Cerebellar nuclear complex (tissue), 1 donor: ENCODE measurements at places on chromosomes 2 and 18.

GRCh38 chr2:21361384-21361783 lies 237.6 kb downstream of the TDRD15 start:
- no peak for DNase-seq

DNA sequence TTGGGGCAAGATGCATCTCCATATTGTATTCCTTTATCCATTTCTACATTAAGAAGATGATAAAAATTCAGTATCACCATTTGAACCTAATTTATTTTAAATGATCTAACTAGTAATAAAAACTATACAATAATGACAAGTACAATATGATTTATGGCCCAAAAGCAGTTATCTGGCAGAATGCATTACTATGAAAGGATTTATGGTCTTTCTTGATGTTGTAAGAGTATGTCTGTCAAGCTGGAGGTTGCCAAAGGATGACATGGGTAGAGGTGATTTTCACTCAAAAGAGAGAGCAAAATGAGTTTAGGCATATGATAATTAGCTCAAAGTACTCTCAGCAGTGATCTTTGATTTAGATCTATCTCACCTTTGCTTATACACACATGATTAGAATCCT lies 54.2 kb upstream of the MAP2 start:
- no peak for DNase-seq

DNA sequence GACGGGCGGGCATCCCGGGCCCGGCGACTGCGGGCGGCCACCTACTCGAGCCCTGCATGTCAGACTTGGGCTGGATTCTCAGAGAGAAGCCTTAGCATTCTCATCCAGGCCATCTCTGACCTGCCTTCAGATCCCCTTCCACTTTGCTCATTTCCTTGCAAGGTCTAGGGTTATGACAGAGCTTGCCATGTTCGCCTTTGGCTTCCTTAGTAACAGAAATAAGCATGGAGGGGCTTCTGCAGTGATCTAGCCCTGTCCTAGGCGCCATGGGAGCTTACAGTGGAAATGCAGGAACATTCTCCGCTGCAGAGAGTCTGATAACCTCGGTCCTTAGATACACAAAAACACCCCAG lies 632 bp upstream of the ACVR1 start:
- no peak for DNase-seq

DNA sequence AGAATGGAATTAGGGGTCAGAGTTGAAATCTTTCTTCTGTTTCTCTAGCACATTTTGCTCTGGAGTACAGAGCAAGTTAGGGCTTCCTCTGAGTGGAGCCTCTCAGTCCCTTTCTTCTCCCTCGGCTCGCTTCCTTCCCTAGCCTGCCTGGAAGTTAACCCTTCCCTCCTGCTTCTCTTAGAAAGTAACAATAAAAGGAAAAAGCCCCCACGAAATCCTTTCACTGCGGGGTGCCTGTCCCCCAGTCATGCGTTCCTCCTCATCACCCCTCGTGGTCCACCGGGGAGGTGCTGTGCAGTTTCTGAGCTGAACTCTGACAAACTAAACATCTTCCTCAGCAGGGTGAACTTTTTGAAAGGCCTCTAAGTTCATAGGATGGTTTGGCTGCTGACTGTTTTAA lies 2.0 kb downstream of the IGFBP2 start:
- DNase-seq = no peak

DNA sequence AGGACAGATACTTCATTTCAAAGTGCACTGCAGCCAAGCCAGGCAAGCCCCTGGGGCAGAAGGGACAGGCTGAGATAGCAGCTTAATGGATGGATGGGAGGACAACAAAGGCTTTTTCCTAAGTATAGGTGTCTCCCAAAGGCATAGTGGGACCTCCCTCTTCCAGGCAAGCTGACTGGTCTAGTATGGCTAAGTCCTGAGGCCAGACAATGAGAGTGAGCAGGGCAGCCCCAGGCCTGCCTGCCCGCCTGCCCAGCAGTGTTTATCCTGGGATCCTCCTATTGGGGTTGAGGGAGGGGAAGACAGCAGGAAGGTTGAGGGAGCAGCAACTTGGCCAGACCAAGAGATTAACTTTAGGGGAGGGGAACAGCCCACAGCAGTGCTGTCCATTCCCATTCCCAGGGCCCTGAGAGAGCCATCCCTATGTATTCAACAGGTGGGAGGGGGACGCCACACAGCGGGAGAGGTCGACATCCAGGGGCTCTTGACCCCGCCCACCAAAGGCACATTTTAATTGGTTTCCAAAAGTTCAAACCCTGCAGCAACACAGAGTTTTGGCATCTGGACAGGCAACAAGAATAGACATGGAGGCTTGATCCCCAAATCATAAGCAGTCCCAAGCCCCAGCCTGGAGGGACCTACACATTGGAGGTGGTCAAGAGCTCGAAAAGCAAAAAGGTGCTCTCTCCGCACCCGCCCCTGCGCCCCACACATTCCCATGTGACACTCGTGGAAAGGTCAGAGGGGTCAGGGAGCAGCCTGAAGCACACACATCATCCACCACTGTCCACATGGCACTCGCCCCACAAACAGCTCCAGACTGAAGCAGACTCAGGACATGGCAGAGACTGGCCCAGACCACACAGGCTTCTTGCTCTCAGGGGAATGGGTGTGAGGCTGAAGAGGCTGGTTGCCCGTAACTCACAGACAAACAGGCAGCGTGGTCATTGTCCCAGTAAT lies 2.9 kb upstream of the SFXN5 start:
- DNase-seq = no peak

- DNase-seq = no peak
These were observed 48.6 kb upstream of the GPR17 start for GRCh38 chr2:127597046-127597983.

GRCh38 chr2:150027164-150027563 lies 439.6 kb upstream of the MMADHC start:
- no peak for DNase-seq

DNA sequence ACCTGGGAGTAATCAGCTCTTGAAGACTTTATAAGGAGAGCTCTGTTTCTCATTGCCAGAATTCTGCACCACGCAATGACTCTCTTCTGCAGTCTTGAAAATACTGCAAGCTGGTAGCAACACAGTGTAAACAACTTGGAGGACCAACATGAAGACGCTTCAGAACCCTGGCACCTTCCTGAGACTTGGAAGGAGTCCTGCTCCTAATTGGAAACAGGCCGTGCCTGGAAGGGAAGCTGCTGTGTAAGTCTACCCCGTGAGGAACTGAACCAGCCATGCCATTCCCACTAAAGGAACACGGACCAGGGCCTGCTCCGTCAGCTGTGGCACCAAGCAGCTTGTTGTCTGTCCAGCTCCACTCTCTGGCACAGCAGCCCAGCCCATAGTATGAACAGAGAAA lies 171.1 kb downstream of the PAX3 start:
- DNase-seq = no peak

- DNase-seq = no peak
These were observed 43.6 kb downstream of the SRBD1 start for GRCh38 chr2:45567288-45567963.

DNA sequence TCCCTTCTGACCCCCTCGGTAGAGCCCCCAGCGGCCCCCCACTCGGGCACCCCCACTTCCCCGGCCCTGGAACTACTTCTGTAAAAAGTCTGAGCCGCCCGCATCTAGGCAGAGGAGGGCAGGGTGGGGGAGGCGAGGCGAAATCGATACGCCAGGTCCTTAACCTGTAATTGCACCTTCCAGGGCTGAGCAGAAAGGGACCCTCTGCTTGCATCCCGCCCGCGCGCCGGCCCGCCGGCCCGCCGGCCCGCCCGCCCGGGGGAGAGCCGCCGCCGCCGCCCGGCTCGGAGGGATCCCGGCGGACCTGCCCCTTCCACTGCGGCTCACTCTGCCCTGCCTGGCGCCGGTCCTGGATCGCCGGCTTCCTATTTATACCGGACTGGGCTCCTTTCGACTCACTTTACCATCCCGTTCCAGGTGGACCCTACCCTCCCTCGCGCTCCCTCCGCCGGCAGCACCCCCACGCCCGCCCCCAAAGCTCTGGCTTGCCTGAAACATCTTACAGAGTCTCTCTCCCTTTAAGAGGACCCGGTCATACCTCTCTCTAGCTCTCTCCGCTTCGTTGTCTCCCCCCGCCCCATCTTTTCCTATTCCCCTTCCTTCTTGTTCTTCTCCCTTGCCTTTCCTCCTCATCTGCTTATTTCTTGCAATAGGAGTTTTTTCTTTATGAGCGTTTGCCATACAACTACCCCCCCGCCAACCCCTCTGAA lies 797 bp downstream of the KLHL14 start:
- no peak for DNase-seq
